ENCODE measurements at places on chromosomes 3 and 15.

GRCh38 chr3:194139071-194139813 is 3.3 kb downstream of the HES1 start:
- DNase-seq = no peak

- no peak for DNase-seq
These were observed 40.5 kb downstream of the FEZF2 start for GRCh38 chr3:62332835-62333244.

GRCh38 chr3:113005611-113006010 is 14.8 kb downstream of the GTPBP8 start:
- no peak for DNase-seq

DNA sequence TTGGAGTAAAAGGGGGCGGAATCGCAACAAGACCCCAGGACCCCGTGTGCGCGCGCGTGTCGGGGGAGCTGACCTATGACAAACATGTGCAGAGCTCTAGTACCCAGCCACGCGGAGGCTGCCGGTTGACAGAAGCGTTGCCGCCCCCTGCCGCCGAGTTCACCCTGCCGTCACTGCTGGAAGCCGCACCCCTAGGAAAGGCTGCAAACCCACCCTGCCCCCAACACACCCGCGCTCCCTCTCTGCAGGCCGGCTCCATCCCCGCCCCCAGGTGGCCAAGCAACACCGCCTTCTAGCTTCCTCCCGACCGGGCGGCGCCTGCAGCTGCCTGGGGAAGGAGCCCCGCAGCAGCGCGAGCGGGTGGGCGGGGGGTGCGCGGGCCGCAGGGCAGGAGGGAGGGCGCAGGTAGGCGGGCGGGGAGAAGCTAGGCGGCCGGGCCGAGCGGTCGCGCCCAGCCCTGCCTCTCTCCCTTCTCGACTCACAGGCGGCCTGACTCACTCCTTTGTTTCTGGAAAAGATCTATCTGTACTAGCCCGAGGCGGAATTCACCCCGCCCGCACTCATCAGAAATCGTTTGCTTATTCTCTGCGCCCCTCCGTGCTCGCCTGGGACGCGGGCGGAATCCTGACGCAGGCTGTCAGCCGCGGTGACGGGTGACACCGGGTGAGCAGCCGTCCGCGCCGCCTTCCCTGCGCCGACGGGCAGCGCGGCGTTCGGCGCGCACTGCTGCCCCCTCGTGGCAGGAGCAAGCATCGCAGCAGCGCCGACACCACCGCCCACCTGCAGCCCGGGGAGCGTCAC is 160.8 kb downstream of the GAP43 start:
- DNase-seq = peak; percentile 96

DNA sequence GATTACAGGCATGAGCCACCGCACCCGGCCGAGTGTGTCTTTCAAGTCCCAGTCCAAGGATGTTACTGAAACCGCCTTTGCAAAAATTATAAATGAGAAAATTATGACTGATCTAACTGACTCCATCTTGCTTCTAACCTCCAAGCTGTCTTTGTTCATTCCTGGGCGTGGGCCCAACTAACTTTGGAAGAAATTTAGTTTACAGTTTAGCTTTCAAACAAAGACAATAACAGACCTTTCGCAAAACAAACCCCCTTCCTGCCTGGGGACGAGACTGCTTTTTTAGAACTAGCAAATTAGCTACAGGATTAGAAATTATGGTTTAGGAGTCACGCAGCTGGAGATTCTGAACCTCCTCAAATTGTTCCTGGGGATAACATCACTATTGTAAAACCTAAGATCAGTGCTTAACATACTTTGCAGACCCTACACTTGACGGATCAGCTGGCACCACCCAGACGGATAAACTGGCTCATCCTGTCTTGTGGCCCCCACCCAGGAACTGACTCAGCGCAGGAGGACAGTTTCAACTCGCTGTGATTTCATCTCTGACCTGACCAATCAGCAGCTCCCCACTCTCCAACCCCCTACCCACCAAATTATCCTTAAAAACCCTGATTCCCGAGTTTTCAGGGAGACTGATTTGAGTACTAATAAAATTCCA is 23.8 kb downstream of the NANOGP8 start:
- no peak for DNase-seq
